Stimulated activated CD4-positive, alpha-beta T cell treated with anti-CD3 and anti-CD28 coated beads, Interleukin-4, amount 100 ng/mL, for 48 hours (primary cell): ENCODE measurements at places on chromosomes 7 and 10.

DNA sequence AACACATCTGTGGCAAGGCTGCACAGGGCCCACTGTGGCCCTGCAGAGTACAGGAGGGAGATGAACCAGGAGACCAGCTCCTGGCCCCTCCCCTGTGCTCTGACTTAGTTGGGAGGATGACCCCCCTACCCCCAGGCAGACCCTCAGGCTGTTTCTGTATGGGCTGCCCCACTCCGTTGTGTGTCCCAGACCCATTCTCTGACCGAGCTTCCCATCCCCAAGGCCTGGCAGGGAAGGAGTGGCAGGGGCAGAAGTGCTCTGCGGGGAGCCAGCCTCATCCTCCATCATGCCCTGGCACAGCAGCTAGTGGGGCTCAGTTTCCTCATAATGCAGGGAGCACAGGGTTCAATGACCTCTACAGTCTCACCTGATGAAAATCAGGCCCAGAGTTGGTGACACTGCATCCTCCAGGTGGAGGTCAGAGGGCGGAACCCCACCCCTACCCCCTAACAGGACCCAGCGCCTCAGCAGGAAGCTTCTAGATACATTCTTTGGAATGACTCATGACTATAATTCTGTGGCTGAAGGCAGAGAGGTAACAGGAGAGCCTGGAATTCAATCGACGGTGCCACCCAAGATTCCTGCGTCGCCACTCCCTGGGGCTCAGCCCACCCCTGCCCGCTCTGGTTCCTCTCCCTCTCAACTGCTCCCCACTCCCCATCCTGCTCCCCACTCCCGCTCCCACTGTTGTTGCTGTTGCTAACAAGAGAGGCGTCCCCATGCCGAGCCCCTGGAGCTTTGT, 18.2 kb downstream of the PODXL start:
- DNase-seq, result no peak

DNA sequence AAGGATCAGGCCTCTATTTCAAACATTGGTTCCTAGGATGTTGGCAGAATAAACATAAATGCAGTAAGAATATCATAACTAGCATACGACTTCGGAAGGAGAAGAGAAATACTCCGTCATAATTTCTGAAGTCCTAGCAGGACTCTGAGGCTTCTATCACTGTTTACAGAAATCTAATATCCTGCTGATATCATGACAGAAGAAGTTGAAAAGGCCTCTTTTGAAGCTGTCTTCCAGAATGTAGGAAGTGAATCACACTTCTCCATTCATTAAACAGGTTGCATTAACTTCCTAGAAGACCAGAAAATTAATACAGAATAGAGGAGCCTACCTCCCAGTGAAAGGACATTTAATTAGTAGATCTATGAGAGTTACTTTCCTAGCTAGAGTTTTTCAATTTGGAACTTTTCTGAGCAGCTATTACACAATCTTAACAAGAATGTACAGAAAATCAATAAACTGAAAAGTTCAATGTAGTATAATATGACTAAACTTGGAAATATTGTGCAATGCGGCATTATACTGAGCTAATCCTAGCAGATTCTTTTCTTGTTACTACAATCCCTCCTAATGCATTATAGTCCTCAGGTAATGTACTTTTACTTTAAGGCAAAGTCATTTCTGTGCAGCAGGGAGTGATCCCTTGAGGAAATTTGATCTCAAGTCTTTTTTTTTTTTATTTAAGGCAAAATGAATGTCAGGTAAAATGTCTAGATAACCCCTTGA, 622.6 kb upstream of the CELF2 start:
- no peak for DNase-seq

- DNase-seq, result no peak
Measured at GRCh38 chr7:30655096-30655970, 26.9 kb downstream of the CRHR2 start.

- DNase-seq, result no peak
Measured at GRCh38 chr10:69861251-69862240, 59.8 kb downstream of the COL13A1 start.

DNA sequence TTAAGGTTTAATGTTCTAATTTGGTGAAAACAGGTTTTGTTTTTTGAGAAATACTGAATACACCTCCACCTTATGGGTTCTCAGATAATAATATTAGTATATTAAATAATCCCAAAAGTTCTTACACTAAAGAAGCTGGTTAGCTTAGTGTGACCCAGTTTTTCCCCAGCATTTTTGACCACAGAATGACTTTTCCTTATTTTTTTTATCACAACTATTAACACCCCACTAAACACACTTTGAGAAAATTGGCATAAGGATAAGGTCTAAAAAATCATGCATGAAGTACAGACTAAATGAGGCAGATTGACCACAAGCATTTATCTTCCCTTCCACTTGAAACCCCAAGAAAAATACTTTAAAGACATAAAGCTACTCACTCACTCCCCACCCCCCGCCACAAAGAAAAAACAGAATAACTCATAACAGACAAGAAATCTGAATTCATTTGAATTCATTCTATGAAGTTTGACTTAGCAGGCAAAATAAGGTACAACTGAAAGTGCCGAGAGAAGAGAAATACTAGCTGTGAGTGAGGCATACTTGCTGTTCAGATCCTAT, 49.7 kb upstream of the WNT16 start:
- DNase-seq, result no peak

DNA sequence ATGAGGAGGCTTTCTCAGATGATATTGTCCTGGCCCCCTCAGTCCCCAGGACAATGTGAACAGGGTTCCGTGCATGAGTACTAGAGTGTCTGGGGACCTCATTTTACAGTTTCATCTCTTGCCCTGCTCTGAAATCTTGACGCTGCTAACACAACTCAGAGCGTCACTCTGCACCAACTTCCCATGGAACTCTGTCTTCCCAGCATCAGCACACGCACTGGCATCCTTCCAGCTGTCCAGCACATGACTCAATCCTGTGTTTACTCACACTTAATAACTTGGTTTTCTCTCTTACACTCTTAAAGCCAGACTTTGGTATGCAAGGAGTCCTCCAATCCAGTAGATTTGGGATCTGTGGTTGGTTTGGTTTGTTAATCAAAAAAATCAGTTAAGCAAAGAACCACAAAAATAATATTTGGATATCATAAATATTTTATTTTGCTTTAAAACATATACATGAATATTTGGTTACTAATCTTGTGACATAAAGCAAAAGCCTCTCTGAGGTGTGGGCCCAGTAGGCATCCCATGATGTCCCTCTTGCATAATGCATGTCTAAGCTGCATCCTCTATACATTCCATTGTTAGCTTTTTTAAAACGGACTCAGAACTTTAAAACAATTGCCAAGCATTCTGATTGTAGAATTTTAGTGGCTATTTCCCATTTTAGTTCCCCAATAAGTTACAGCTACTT, 131.0 kb downstream of the CXCL12 start:
- DNase-seq, result no peak

- DNase-seq, result no peak
Measured at GRCh38 chr7:56449762-56450161, 333.5 kb upstream of the NUPR2 start.

- no peak for DNase-seq
Measured at GRCh38 chr10:90575125-90575524, 282.7 kb downstream of the HTR7 start.

- DNase-seq, result no peak
Measured at GRCh38 chr10:16559236-16559773, 37.6 kb upstream of the C1QL3 start.

GRCh38 chr7:124032369-124033094, at the start of gene TMEM229A:
Gene TMEM229A, minus strand, starts transcription at chr7:124033067. Its CDS starts 64 bp downstream, at chr7:124033003.
- DNase-seq, result no peak

DNA sequence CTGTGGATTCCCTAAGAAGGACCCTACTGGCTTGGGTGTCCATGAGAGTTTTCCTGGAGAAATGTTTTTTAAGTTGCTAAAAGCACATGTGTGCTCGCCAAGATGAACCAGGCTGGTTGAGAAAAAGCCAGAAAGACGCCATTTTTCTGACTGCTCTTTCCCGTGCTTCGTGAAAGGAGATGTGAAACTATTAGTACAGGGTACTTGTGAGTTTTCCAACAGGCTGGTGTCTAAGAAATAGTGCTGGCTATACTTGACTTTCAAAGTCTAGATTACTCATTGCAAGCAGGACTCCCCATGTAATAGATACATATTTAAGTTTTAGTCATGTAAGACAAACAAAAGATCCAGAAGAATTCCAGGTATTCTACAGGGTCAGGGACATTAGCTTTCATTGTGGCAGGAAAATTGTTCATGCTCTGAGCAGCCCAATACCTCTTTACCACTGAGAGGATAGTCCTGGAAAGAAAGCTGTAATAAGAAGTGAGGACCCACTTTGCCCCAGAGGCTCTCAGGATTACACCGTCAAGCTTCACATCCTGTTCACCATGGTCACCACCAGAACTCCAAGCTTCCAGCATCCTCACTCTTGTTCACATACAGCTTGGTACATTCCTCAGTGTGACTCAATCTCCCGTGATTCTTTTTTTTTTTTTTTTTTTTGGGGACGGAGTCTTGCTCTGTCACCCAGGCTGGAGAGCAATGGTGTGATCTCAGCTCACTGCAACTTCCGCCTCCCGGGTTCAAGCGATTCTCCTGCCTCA, 43.8 kb upstream of the ICA1 start:
- no peak for DNase-seq

- DNase-seq, result no peak
Measured at GRCh38 chr7:23120106-23120505, 14.5 kb downstream of the KLHL7 start.

DNA sequence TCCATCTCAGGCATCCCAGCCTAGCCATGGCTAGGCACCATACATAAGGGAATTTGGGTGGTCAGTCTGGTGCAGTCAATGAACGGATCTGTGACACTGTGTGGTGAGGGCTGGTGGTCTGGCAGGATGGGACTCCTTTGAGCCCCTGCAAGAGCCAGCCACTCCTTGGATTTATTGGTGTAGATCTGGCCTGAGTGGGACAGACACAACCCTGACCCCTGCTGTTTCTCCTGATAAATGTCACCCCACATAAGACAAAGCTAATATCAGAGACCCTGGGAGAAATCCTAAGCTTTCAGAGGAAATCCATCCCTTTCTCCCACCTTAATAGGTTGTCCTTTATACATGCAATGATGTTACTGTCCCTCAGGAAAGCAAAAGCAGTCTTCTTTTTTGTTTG, 2.3 kb downstream of the FBXO24 start:
- no peak for DNase-seq

GRCh38 chr7:6516387-6516983, 34.8 kb downstream of the GRID2IP start:
- peak; percentile 66 for DNase-seq

- DNase-seq, result no peak
Measured at GRCh38 chr10:67837541-67838314, at the start of gene DNAJC12. Gene DNAJC12, minus strand, starts transcription at chr10:67838188. Its CDS starts 177 bp downstream, at chr10:67838011.

DNA sequence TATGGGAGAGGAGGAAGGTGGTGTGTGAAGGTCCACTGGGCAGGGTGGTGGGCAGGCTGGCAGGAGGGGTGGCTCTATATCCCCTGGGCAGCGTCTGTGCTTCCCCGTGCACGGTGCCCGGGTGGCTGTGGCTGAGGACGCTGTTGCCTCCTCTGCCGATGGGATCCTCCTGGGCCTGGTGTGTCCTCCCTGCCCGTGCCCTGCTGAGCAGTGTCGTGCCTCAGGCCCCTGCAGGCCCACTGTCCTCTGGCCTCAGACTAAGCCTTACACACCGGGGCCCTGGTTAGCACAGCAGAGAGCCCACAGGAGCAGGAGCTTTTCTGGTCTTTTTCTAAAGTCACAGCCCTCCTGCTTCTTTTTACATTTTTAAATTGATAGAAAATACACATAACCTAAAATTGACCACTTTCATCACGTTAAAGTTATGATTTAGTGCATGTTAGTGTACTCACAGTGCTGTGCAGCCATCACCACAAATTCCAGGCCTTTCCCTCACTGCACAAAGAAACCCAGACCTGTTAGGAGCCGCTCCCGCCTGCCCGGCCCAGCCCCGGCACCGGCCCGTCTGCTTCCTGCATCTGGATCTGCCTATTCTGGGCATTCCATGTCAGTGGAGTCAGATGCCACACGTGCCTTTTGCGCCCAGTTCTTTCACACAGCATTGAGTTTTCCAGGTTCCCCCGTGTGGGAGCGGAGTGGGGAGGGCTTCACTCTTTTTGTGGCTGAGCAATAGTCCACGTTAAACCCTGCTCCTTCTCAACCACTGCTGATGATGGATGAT, 19.4 kb downstream of the PFKFB3 start:
- DNase-seq, result no peak

GRCh38 chr10:112434988-112435619, 11.6 kb downstream of the ZDHHC6 start:
- no peak for DNase-seq

GRCh38 chr7:98196706-98197605, 14.3 kb upstream of the BHLHA15 start:
- no peak for DNase-seq
